ENCODE measurements at places on chromosomes 11 and 22. TPM values are rescaled to one million over a fixed set of nuclear protein-coding genes. Genes with fewer than 3 reads are reported as not detected.

DNA sequence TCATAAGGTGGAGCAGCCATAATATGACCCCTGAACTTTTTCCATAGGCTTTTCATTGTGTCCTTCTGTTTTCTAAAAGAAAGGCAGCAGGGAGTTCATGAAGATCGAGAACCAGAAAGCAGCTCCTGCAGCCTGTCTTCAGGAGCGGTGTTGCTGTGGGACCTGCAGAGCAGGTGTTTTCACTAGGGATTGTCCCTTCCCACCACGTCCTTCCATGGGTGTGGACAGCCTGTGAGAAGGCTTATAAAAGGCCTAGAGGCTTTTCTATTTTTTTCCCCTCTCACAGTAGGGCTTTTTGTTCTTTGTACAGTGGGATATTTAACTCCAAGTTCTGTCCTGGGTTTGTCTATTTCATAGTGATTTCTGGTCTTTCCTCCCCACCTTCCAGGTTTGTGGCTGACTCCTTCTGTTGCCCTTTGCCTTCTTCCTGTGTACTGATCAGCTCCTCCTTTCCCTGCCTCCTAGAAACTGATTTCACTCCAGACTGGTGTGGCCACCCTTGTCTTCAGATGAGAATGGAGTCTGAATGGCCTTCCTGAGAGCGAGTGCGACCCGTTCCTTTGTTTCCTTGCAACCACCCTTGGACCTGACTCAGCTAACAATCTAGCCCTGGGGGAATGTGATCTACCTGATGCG lies 10.1 kb downstream of the MRPL16 start:
- peaks cover 61% of the 10 kb centered on the region for H3K36me3 ChIP-seq
- no peaks in the 10 kb centered on the region for H3K27me3 ChIP-seq
- H3K4me1 ChIP-seq = peaks cover 19% of the 10 kb centered on the region

GRCh38 chr11:19345519-19345847 lies 104.7 kb upstream of the E2F8 start:
- peaks cover 99% of the 10 kb centered on the region for H3K27me3 ChIP-seq
- H3K36me3 ChIP-seq = no peaks in the 10 kb centered on the region
- H3K4me3 ChIP-seq = peak overlapping the region; percentile 63
- H3K27ac ChIP-seq = no peak overlapping the region

Gene FTH1
- total RNA-seq = 2,346 TPM

- DNase-seq = no peak
- H3K4me1 ChIP-seq = peaks cover 24% of the 10 kb centered on the region
- no peaks in the 10 kb centered on the region for H3K27me3 ChIP-seq
- no peak overlapping the region for H3K4me3 ChIP-seq
- H3K36me3 ChIP-seq = peaks cover 21% of the 10 kb centered on the region
Observed at GRCh38 chr22:50398831-50399648, 55.9 kb downstream of the PPP6R2 start.

- H3K4me3 ChIP-seq = peak overlapping the region; percentile 91
- H3K27ac ChIP-seq = peak overlapping the region; percentile 93
- peak; percentile 57 for DNase-seq
- peaks cover 3% of the 10 kb centered on the region for H3K36me3 ChIP-seq
- H3K4me1 ChIP-seq = peaks cover 86% of the 10 kb centered on the region
- no peaks in the 10 kb centered on the region for H3K27me3 ChIP-seq
Observed at GRCh38 chr11:130451231-130452019, 3.0 kb downstream of the ADAMTS15 start.

- no peak for DNase-seq
- H3K27ac ChIP-seq = no peak overlapping the region
- H3K4me1 ChIP-seq = peaks cover 30% of the 10 kb centered on the region
- H3K27me3 ChIP-seq = no peaks in the 10 kb centered on the region
- peaks cover 61% of the 10 kb centered on the region for H3K36me3 ChIP-seq
- H3K4me3 ChIP-seq = no peak overlapping the region
Observed at GRCh38 chr11:18310800-18311340, 11.1 kb downstream of the HPS5 start.

Gene TMEM109
- 86.7 TPM for total RNA-seq

Gene OR2AT4
- not detected for total RNA-seq

Gene OR5L1
- not detected for total RNA-seq

Gene LDHA
- total RNA-seq = 332 TPM

Gene TESMIN
- total RNA-seq = 0.52 TPM

DNA sequence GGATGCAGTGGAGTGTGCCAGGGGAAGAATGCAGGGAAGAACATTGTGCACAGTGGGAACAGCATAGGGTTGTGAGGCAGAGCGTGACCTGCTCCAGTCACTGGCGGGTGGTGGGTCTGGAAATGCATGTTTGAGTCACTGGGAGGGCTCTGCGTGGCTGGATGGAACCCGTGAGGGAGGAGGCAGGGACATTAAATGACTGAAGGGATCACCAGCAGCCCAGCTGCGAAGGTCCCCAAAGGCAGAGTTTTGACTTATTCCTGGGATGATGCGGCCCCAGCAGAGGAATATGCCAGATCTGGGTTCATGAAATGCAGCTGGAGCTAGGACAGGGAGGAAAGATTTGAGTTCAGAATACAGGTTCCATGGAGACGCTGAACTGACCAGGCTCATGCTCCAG lies 104.0 kb upstream of the FGF3 start:
- no peak overlapping the region for H3K4me3 ChIP-seq
- peaks cover 20% of the 10 kb centered on the region for H3K4me1 ChIP-seq
- no peaks in the 10 kb centered on the region for H3K36me3 ChIP-seq
- H3K27ac ChIP-seq = no peak overlapping the region
- peaks cover 83% of the 10 kb centered on the region for H3K27me3 ChIP-seq

DNA sequence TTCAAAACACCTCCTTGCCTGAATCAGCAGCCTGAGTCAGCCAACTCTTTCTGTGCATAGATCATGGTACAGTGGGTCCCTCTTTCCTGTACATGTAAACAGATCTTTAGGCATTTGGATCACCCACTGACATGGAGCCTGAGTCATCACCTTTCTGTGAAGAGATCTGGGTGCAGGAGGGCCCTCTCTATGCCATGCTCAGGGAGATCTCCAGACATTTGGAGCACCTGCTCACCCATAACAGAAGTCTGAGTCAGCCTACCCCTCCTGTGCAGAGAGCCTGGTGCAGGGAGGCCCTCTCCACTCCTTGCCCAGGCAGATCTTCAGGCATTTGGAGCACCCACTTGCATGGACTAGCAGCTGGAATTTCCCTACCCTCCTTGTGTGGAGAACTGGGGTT lies 56.2 kb upstream of the GLYAT start:
- H3K27ac ChIP-seq = no peak overlapping the region
- H3K27me3 ChIP-seq = peaks cover 13% of the 10 kb centered on the region
- no peaks in the 10 kb centered on the region for H3K36me3 ChIP-seq
- no peaks in the 10 kb centered on the region for H3K4me1 ChIP-seq

GRCh38 chr11:94557421-94557820 lies 9.7 kb upstream of the PIWIL4 start:
- no peak overlapping the region for H3K27ac ChIP-seq
- no peak for DNase-seq
- no peaks in the 10 kb centered on the region for H3K4me1 ChIP-seq
- H3K36me3 ChIP-seq = no peaks in the 10 kb centered on the region

- no peaks in the 10 kb centered on the region for H3K36me3 ChIP-seq
- H3K4me1 ChIP-seq = no peaks in the 10 kb centered on the region
- no peak for DNase-seq
Observed at GRCh38 chr11:129620237-129621104, 195.2 kb upstream of the TMEM45B start.

GRCh38 chr11:3111919-3112690 lies 53.0 kb downstream of the OSBPL5 start:
- DNase-seq = no peak
- H3K4me3 ChIP-seq = no peak overlapping the region

Gene YPEL1
- 8.3 TPM for total RNA-seq

GRCh38 chr11:34232807-34233206 lies 125.0 kb downstream of the ABTB2 start:
- no peak overlapping the region for H3K4me3 ChIP-seq
- H3K4me1 ChIP-seq = no peaks in the 10 kb centered on the region
- no peaks in the 10 kb centered on the region for H3K36me3 ChIP-seq
- no peaks in the 10 kb centered on the region for H3K27me3 ChIP-seq
- H3K27ac ChIP-seq = no peak overlapping the region
- no peak for DNase-seq

Gene SERHL2
- 3.5 TPM for total RNA-seq
